ENCODE measurements at places on chromosomes 16 and 17. TPM values are rescaled to one million over a fixed set of nuclear protein-coding genes. Genes with fewer than 3 reads are reported as not detected.

GRCh38 chr17:72930031-72930430 is 162.5 kb downstream of the SLC39A11 start:
- DNase-seq = no peak

CD300LB gene
- not detected for total RNA-seq

PGAP3 gene
- total RNA-seq = 9.5 TPM

DNA sequence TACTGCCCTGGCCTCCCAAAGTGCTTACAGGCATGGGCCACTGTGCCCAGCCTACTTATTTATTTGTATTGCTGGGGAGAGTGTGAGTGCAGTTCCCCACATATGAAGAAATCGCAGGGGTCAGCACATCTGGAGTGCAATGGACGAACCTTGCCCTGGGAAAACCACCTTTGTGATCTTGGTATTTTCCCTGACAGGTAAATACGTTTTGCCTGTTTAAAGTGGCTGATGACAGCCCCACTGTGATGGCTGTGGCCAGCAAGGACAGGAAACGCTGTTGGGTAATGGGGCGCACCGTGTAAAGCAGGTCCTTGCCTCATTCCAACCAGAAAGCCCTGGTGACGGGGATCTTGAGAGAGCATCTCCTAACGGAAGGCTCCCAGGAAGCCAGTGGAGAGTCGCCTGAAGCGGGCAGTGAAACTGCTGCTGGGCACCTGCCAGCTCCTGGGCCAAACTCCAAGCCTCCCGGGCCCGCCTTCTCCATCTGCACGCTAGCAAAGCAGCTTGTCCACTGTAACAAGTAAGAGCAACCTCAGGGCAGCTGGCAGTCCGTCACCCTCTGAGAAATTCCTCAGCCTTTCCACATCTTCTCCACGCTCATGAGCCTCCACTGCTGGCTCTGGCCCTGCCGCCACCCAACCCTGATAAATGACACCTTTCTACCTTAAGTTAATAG is 17.5 kb downstream of the EMC8 start:
- DNase-seq = peak; percentile 19

DNA sequence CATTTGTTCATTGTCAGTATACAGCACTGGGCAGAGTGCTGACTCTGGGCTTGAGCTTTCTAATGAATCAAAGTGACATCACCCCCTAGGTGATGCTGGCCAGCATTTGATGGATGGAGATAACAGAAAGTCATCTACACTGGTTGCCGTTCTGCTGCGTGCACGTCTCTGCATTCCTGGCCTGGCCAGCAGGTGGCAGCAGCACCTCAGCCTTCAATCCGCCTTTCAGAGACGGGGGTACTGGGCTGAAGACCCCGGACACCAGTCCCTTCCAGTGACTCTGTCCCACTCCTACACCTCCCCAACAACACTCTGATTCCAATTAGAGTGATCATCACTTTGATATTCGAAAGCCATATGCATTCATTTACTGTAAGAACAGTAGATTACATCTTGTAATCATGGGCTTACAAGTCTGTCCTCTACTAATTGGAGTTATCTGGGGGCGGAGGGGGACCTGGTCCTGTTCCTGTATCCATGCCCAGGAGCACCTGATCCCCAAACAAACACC is 6.0 kb downstream of the CPSF4L start:
- peak; percentile 42 for DNase-seq

MYLK3 gene
- 0.64 TPM for total RNA-seq

DNA sequence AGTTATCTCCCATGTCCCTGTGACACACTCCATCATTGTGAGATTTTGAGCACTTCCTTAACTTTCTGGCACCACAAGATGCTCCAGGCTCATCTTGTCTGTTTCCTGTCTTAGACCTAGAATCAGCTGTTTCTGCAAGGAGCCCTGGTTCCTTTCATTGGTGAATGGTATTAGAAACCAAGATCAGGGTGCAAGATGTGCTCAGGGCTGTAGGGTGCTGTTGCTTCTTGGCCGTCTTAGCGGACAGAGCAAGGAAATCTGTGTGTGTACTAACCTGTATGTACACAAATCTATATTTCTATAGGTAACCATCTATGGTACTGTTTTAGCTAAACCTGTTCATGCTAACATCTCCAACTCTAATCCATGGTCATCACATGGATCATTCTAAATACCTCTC is 8.1 kb upstream of the PRM1 start:
- no peak for DNase-seq

DNA sequence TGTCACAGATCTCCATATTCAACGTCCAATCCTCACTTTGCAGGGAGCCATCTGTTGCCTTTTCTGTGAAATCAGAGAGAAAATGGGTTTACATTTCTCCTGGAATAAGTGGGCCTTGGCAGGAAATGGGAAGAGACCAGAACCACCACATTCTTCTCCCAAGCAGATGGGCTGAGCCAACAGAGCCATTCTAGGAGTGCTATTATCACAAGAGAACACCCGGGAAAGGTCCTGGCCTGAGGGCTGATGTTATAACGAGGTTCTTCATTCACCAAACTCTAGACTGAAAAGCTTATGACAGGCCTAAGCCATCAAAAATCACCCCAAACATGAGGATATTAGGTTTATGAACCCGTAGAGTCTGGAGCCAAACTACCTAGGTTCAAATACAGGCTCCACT is 64.7 kb downstream of the TOM1L2 start:
- no peak for DNase-seq

DNA sequence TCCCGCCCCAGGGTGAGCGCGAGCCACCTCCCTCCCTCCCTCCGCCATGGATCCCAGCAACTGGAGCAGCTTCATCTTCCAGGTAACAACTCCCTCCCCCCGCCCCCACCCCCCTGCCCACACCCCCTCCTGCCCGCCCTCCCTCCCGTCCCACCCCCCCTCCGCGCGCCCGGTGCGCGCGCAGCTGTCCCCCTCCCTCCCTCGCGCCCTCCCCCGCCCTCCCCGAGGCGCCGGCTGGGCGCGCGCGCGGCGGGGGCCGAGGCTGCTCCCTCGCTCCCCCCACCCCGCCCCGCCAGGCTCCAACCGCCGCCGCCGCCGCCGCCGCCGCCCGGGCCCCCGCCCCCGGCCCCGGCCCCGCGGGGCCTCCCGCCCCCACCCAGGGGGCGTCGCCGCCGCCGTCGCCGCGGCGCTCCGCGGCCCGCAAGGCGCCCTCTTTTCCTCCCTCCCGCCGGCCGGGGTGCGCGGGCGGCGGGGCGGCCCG is at the start of gene MAZ:
Gene MAZ, plus strand, starts transcription at position 431 of the 481 bp plus-strand sequence. CDS start 173 bp downstream, outside the sequence.
- DNase-seq = peak; percentile 97

DNA sequence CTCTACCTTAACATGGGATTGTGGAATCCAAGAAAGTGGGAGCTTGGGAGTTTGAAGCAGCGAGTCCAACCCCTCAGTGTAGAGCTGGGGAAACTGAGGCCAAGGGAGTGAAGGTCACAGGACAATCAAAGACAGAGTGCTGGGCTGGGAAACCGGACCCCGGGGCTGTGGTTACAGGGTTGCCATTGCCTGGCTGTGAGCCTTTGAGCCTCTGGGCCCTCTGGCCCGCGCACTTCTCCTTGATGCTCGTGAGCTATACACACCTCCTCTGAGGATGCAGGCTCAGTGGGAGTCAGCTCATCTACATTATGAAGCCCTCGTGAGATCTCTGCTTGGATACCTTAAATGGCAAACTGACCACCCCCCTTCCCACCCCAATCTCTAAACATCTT is 2.1 kb downstream of the ABCC3 start:
- DNase-seq = no peak

- DNase-seq = no peak
Measured at GRCh38 chr17:81455387-81455786, 57.2 kb downstream of the ACTG1 start.

CBFA2T3 gene
- not detected for total RNA-seq

GRCh38 chr16:65201511-65201910 is 79.6 kb upstream of the CDH11 start:
- no peak for DNase-seq

GRCh38 chr16:56206951-56207350 is 15.7 kb downstream of the GNAO1 start:
- no peak for DNase-seq

DNA sequence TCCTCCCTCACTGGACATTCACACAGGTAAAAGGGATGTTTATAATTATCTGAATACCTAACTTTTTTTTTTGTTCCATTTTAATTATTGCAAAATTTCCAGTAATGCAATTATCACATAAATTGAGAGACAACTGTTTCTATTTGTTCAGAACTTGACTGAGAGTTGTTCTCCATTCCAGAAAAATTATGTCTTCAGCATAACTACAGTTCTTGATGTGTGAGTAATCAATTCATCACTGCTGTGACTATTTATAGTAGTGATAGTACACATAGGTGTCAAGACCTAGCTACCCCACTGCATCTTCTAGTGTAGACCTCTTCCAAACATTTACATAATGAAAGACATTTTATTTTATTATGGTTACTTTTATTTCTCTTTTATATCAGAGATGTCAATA is 5.8 kb upstream of the TNRC6A start:
- DNase-seq = no peak

GRCh38 chr17:79943347-79944241 is 92.1 kb downstream of the TBC1D16 start:
- no peak for DNase-seq

AOC2 gene
- total RNA-seq = 0.36 TPM

- DNase-seq = peak; percentile 68
Measured at GRCh38 chr17:78923660-78924453, 1.3 kb downstream of the TIMP2 start.

DNA sequence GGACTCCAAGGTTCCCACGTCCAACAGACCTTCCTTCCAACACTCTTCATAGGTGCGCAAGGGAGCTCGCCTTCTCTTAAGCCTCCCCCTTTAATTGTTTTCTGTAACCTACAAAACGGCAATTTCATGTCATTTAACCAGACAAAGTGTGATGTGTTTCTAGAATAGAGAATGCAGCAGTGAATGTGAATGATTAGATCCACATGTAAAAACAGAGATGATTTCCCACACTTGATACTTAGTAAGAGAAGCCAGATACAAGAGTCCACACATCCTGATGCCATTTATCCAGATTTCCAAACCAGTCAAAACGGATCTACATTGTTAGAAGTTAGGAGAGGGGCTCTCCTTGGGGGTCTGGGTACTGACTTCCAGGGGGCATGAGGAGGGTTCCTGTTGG is 89.3 kb downstream of the IRF8 start:
- no peak for DNase-seq

- no peak for DNase-seq
Measured at GRCh38 chr17:63178530-63178929, 212.5 kb downstream of the TANC2 start.

GRCh38 chr16:53784291-53784690 is 80.3 kb downstream of the FTO start:
- DNase-seq = no peak

DNA sequence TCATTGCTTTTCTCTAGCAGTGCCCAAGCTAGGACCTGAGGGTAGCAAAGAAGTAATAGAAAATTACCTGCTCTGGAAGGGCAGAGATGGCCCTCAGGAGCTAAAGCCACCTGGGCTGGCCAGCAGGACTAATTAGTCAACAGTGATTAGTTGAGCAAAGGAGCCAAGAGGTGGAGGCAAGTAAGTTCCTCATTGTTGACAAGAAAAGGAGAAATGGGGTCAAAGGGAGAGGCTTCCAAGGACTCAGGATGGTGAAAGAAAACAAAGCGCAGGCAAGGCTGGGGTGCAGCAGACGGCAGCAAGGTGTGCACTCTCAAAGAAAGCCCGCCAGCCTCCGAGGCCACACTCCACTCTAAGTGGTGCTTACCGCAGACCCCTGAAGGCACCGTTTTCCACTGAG is 44.6 kb downstream of the CMTM4 start:
- DNase-seq = no peak

DNA sequence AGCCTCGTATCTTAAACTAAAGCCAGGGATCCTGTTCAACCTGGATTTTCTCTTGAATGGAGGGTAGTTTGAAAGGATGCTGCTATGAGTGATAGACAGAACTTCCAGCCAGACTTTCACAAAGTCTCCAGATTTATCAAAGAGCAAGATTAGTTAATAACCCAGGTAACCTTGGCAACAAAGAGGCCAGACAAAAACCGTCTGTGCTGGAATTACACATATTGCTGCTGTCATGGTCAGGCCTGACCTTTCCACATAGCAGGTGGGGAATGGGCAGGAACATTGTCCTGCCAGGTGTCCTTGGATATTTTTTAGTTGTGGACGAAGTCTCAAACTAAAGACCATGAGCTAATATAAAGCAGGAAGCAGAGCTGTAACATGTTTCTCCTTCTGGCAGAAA is 52.5 kb downstream of the HLF start:
- DNase-seq = no peak

GRCh38 chr16:89864527-89864820 is 8.9 kb upstream of the TCF25 start:
- DNase-seq = no peak

GRCh38 chr17:71329310-71330098 is 791.3 kb upstream of the SOX9 start:
- DNase-seq = no peak

- no peak for DNase-seq
Measured at GRCh38 chr16:86215233-86215978, 294.9 kb upstream of the FOXF1 start.

DNA sequence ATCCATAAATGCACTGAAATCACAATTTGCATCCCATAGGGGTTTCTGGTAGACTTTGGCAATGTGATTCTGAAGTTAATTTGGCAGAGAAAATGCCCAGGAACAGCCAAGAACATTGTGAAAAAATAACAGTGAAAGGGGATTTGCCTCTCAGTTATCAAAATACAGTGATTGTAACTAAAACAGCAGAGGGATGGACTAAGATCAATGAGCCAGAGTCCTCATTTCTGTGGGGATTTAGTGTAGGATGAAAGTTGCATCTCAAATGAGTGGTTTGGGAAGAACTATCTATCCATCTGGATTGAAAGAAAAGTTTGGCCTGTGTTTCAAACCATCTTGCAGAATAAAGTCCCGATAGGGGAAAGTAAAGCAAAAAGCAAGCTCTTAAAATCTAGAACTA is 28.1 kb downstream of the MYBBP1A start:
- no peak for DNase-seq

DNA sequence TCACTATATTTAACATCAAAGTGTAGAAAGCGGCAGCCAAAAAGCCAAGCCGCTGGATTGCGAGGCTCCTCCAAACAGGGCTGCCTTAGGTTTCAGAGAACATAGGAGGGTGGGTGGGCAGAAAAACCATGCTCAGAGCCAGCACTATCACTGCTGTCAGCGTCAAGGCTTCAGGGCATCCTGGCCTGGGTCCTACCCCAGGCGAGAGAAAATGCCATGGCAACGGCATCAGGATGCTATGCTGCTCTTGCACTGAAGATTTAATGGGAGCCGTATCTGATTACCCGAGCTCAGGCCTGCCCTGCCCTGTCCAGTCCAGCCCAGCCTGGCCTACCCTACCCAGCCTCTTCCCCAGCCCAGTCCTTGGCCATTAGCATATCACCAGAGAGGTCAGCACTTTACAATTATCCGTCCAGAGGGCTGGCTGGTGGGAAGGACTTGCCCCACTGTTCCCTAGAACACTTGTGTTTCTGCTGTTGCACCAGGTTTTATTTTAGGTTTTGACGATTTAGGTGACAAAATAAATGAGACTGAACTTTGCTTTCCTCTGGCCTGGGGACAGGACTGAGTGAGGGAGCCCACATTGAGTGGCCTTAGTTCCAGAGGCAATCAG is 61.1 kb downstream of the TOM1L2 start:
- no peak for DNase-seq

GRCh38 chr16:55746081-55746480 is 86.8 kb downstream of the CES1 start:
- DNase-seq = no peak

All from MG63 (cell line).